Stimulated activated CD4-positive, alpha-beta T cell treated with anti-CD3 and anti-CD28 coated beads, Interleukin-12 subunit alpha, Interleukin-12 subunit beta, amount 100 ng/mL, for 24 hours (primary cell): ENCODE measurements at places on chromosomes 3 and 15.

GRCh38 chr3:27888562-27888961 lies 166.4 kb upstream of the EOMES start:
- no peak for DNase-seq

- no peak for DNase-seq
These were observed 218.4 kb upstream of the TLE3 start for GRCh38 chr15:70316059-70316600.

DNA sequence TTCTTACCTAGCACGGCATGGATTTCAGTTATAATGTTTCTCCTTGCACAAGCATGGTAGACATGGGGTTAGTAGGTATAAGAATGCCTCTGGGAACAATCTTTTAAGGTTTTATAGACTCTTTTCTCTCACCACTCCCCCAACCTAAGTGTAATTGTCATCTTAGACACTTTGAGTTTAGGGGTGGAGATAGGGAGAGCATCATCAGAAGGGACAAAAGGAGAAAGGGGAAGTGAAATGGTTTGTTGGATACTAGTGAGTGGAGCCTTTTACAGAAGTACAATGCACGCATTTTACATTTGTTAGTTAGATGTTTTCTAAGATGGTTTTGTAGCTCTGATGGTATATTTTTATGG lies 189.2 kb downstream of the TP63 start:
- DNase-seq, result no peak

DNA sequence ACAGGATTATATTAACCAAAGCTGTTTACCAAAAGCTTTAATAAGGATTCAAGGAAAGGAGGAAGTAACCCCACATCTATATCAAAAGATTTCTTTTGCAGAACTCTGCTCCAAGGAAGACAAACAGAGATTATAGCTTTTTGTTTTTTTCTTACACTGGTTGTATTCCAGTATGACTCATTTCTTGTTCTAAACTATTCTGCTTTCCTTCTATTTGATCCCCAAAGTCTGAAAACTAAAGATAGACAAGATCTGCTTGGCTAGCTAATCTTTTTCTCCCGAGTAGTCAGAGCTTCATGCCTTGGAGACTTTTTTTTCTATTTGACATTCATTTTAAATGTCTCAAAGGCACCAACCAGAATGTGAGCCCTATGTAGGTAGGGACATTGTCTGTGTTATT lies 36.8 kb upstream of the FRMD5 start:
- no peak for DNase-seq
